ENCODE measurements at places on chromosomes 6 and 20. TPM values are rescaled to one million over a fixed set of nuclear protein-coding genes. Genes with fewer than 3 reads are reported as not detected.

GLP1R gene
- polyA plus RNA-seq, result not detected

CRISP2 gene
- not detected for polyA plus RNA-seq

WFDC2 gene
- 0.58 TPM for polyA plus RNA-seq

LTB gene
- polyA plus RNA-seq, result 1,256 TPM

SUMO4 gene
- polyA plus RNA-seq, result not detected

PACRG gene
- polyA plus RNA-seq, result 0.42 TPM

CST4 gene
- polyA plus RNA-seq, result not detected

EPM2A gene
- polyA plus RNA-seq, result 4.9 TPM

SALL4 gene
- 0.38 TPM for polyA plus RNA-seq

DNA sequence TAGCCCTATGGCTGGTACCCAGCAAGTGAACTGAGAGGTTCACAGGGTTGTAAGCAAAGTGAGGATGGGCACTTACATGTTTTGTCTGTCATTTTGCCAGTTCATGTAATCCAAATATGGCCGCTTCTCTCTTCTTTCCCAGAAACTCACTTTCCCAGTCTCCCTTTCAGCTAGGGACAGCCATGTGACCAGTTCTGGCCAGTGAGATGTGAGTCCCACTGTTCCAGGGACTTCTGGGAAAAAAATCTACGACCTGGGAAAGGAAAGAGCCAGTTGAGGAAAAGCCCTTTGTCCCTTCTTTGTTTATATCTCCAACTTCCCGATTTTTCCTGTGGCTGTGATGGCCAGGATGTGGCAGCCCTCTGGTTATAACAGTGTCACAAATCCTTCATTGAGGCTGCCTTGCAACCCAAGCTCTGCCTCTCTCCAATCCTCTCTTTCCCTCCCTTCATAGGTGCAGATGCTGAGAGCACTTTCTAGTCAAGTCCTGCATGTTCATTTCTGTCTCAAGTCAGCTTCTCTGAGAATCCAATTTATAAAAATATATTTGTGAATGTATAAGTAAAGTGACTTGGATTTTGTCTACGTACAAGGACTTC, 148.6 kb upstream of the ZFP64 start:
- DNase-seq, result no peak

GRCh38 chr20:51140671-51141070, 117.8 kb upstream of the KCNG1 start:
- no peak for DNase-seq

DNA sequence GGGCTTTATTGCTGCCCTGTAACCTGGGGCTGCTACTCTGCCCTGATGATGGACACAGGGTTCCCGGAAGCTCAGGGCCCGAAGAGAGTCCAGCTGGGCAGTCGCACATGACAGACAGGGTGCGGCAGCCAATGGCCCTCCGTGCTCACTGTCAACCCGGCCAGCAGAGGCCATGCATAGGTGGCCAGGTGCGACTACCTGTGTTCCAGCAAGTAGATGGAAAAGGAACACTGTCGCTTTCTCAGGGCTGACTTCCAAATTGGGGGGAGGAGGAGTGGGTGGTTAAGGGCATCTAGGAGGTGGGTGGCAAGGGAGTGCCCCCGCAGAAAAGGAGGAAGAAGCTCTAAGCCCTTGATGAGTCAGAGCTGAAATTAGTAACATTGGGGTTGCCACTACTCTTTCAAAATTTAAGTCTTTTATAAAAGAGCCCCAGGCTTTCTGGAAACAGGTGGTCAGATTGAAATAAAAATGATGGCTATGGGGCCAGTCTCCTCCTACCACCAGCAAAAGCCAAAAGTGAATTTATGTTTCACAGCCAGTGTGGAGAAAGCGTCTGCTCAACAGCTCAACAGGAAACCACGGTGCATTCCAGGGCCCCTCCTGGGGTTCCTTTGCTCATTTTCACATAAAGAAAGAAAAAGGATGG, 2.3 kb upstream of the RAMACL start:
- DNase-seq, result peak; percentile 81

- no peak for DNase-seq
Observed at GRCh38 chr20:4066551-4066950, 51.2 kb upstream of the RNF24 start.

- DNase-seq, result no peak
Observed at GRCh38 chr6:127463056-127463455, 3.9 kb upstream of the KIAA0408 start.

GRCh38 chr6:33830635-33831240, 26.9 kb upstream of the MLN start:
- DNase-seq, result no peak

GRCh38 chr6:29653452-29654038, 3.3 kb upstream of the MOG start:
- DNase-seq, result no peak

DNA sequence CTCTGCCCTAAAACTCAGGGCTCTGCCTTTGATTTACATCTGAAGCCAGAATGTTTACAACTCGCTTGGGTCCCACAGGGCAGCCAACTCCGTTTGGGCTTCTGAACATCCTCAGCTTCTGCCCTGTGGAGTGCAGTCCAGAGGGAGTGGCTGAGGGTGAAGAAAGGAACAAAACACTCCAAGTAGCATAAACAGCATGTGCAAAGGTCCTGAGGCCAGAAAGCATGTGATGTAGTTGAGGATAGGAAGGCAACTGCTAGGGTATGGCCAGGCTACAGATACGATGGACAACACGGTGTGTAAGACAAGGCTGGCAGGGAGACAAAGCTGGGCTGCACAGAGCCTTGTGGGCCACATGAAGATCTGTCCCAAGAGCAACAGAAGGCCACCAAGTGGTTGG, 12.5 kb downstream of the JAG1 start:
- DNase-seq, result no peak

DNA sequence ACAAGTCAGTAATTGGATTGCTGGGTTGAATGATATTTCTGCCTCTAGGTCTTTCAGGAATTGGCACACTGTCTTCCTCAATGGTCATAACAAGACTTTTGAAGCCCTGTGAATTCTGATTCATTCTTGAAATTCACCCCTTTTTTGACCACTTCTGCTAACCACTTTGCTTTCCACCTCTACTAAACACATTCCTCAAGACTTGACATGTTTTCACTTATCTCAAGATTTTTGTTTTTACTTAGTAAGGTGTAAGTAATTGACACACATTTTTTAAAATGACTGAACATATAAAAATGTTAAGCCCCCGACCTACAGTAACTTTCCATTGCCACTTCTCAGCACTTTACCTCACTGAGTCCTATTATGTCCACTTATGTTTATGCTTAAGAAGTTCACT, 239.1 kb downstream of the GRM1 start:
- no peak for DNase-seq

DNA sequence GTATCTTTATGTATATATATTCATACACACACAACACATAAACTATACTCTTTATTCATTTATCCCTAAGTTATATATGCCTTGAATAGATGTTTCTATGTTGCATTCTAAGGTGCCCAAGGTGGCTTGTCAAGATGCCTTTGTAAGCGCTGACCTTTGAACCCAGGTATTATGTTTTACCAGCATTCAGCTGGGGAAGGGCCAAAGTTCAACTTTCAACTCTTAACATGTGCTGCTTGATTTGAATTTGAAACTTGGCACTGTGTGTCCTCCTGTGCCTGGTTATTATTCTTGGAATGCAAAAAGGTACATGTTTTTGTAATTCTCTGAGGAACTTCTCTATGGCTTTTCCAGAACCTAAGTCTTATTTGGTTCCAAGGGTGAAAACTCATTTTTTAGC, 146.5 kb downstream of the EDN1 start:
- DNase-seq, result no peak

DNA sequence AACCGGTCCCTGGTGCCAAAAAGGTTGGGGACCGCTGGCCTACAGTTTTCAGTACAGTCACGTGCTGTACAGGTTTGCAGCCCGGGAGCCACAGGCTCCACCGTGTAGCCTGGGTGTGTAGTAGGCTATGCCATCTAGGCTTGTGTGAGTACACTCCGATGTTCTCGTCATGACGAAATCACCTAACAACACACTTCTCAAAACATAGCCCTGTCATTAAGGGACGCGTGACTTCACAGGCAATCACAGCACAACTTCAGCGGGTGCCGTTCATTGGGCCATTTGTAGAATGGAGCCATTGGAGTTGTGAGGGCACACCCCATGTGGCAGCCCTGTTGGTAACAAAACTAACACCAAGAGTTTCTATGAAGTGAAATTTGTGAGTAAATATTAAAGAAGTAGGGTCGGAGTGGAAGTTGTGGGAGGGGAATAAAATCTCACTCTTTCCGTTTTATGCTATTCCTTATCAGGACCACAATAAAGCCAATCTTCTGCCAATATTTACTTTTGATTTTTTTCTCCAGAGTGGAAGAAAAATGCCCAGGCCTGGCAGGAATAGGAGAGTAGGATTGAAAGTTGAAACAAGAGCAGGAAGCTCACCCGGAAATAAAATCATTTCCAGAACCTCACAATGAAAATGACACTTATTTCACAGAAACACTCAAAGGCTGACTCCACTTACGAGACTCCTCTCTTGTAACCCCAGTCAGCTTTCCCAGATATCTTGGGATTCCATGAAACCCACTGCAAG, 63.7 kb upstream of the PTPN1 start:
- no peak for DNase-seq

GRCh38 chr20:62354811-62355341, 12.2 kb downstream of the LAMA5 start:
- no peak for DNase-seq

DNA sequence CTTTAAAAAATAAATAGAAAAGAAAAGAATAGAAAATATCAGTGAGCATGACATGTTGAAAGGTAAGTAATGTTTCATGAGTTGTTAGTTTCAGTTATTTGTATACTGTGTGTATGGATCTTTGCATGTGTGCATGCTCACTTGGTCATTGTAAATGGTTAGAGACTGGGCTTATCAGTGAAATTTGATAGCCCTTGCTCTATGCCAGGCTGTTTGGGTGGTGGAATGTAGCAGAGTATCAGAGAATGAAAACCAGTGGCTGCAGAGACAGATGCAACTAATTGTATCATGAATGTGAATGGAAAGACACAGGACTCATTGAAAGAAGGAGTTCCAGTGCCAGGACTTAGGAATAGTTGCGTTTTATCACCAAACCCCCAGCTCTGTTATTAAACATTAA, 4.2 kb downstream of the GSTA2 start:
- DNase-seq, result no peak

DNA sequence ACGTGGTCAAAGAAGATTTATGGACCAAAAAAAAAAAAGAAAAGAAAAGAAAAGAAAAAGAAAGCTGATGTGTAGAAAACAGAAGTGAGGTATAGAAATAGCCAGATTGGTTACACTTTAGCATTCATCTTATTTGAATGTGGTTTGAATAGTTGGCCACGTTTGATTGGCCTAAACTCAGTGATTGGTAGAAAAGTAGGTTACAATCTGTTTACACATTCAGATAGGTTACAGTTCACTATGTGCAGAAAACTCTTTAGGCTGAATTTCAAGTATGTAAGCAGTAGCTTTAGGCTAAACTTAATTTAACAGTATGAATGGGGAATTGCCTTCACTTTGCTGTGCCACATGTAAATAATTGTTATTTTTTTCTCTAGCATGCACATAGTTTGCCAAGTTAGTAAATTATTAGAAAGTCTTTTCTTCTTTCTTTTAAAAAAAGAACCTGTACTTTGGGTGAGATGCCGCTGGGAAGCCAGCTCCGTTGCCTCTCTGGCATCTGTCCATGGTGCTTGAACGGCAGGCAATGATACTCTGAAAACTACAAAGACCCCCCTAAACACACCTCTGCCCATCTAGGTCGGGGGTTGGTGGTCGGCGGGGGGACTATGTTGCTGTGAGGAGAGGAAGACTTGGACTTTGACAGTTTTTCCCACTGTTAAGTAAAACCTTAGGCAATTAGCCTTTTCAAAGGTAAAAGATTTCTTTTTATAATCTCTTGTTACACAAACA, 173.0 kb downstream of the AIG1 start:
- no peak for DNase-seq

All from spleen (tissue), 13 donors.